ENCODE measurements at places on chromosomes 13 and 19.

GRCh38 chr19:1651568-1652291 lies 685 bp downstream of the TCF3 start:
- DNase-seq: no peak

DNA sequence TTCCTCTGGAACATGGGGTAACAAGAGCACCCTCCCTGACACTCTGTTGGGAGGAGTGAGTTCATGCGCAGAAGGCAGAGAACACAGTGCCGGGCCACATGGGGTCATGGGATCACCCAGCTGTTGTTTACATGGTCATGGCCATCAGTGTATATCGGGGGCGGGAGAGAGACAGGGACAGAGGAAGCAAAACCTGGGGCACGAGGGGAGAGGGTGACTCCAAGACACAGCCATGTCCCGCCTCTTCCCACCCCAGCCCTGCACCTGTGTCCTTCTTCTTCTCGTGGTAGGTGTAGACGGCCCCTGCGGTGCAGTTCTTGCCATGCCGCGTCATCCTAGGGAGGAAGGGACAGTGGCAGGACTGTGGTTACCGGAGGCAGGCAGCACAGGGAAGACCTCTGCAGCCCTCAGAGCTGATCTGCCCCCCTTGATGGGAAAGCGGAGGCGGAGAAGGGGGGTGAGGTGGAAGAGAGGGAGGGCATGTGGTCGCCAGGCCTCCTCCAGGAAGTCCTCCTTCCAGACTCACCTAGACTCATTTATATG lies 19.9 kb downstream of the NOSIP start:
- DNase-seq: no peak

- no peak for DNase-seq
These were observed 6.5 kb upstream of the N4BP2L2 start for GRCh38 chr13:32545083-32545482.

GRCh38 chr19:19329126-19329525 lies 8.5 kb downstream of the MAU2 start:
- no peak for DNase-seq

DNA sequence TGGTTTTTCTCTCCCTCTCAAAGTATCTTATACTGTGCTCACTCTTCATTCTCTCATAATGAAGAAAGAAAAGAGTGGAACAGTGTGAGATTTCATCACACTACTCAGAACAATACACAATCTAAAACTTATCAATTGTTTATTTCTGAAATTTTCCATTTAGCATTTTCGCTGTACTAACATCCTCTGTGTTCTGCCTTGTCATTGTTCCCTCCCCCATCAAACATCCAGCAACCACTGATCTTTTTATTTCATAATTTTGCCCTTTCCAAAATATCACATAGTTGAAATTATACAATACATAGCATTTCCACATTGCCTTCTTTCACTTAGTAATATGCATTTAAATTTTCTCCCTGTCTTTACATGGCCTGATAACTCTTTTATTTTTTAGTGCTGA lies 658.7 kb downstream of the SLITRK1 start:
- no peak for DNase-seq

GRCh38 chr19:57317503-57317902 lies 2.8 kb upstream of the ZNF543 start:
- DNase-seq: no peak

- no peak for DNase-seq
These were observed 5.6 kb upstream of the CCDC70 start for GRCh38 chr13:51856027-51856736.

GRCh38 chr13:67440236-67440975 lies 210.3 kb upstream of the PCDH9 start:
- no peak for DNase-seq

- no peak for DNase-seq
These were observed 57.2 kb downstream of the DNAJC3 start for GRCh38 chr13:95734124-95734523.

- no peak for DNase-seq
These were observed 10.5 kb downstream of the PEAK3 start for GRCh38 chr19:2271234-2272103.

DNA sequence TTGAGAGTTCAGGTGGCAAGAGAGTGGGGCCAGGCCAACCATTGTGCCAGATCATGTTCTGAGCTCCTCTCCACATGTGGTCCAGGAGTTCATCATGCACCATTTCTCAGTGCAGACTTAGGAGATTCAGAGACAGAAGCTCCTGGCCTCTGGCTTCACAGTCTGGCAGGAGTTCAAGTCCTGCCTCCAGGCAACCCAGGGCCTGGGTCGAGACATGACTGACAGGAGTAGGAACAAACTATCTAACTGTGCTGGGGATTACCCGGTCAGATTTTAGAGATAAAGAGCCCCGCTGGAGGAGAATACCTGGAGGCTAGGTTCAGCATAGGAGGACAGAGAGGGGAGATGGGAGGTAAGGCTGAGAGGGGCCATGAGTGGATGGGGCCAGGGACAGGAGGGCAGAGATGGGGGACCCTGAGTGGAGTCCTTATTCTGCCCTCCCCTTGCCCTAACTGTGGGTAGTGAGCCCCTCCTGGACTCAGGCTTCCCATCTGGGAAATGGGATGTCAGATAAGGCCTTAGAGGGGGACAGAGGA lies 906 bp upstream of the CYP4F11 start:
- no peak for DNase-seq

DNA sequence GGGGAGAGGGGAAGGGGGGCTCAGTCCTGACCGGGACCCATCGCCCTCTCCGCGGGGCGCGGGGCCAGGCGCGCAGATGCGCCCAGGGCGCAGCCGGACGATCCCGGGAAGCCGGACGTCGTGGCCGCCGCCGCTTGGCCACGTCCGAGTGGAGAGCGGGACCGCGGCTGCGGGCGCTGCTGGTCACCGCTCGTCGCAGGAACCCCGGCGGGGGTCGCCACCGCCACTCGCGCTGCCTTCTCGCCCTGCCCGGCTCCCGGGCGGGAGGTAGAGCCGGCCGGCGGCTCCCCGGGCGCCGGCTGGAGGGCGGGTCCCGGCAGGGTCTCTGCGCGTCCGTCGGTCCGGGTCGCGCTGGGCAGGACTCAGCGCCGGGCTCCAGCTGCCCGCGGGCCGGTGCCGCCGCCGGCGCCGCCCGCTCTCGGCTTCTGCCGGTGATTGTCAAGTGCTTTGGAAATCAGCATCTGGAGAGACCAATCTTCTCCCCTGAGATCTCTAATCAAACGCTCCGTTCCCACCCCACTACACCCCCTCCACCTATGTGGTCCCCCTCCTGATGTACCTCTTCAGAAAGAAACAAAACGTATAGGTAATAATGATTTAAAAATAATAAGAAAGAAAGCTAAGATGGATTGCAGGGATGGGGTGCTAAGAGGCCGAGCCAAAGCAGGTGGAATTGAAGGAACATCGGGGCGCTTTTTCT lies 464.4 kb downstream of the ITGBL1 start:
- no peak for DNase-seq

DNA sequence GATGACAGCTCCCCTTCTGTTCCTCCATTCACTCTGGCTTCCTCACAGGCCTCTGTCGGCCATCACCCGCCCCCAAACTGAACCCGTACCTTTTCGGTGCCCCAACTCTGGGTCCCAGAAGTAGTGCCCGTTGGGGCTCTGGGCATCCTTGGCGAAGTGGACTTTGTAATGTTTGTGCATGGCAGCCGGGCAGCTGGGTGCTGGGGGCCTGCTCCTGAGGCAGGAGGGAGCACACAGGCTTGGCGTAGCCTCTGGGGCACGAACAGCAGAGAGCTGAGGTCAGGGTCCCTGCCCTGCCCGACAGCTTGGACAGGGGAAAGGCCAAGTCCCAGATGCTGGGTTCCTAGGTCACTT lies 834 bp downstream of the NKPD1 start:
- no peak for DNase-seq

DNA sequence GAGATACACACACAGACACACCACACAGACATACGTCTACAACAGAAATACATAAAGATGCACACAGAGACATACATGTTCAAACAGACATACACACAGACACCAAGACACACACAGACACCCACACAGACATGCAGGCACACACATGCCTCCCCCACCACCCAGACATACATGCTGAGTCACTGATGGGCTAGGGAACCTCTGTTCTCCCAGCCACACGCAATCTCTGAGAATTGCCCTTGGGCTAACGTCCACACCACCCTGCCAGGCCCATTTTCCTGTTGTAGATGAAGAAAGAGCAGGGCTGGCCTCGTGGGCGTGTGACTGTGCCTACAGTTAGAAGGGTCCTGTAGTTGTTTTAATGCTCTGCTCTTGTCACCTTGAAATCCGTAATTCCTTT lies 261.9 kb downstream of the KCNRG start:
- DNase-seq: no peak

- DNase-seq: no peak
These were observed 137.5 kb downstream of the KCNRG start for GRCh38 chr13:50152655-50153309.

- no peak for DNase-seq
These were observed 121.0 kb downstream of the MRPL57 start for GRCh38 chr13:21297447-21297846.

- DNase-seq: no peak
These were observed 309.1 kb upstream of the EDNRB start for GRCh38 chr13:78227709-78228108.

GRCh38 chr19:41785653-41786052 lies 10.7 kb upstream of the CEACAM3 start:
- peak; percentile 29 for DNase-seq

DNA sequence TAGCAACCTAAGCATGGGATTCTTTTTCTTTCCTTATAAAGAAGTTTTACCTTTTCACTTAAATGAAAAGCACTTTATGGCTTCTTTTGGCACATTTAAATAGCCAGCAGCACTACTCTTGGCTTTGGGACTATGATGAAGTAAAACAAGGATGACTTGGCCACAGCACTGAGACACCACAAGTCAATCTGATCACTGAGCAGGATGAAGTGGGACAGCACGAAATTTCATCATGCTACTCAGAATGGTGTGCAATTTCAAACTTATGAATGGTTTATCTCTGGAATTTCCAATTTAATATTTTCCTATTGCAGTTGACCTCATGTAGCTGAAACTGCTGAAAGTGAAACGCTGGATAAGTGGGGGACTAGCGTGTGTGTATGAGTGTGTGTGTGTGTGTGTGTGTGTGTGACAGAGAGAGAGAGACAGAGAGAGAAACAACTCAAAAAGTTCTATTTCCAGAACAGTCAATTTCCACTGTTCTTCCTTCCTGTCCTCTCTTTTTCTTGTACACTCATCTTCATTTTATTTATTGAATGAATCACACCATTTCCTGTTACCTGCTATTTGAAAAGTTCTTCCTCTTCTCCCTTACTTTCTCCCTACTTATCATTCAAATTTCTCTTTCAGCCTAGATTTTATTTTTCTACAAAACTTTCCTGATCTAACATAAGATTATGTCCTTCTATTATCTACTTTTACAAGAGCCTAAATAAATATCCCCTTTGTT lies 414.2 kb upstream of the MIR17HG start:
- DNase-seq: no peak

DNA sequence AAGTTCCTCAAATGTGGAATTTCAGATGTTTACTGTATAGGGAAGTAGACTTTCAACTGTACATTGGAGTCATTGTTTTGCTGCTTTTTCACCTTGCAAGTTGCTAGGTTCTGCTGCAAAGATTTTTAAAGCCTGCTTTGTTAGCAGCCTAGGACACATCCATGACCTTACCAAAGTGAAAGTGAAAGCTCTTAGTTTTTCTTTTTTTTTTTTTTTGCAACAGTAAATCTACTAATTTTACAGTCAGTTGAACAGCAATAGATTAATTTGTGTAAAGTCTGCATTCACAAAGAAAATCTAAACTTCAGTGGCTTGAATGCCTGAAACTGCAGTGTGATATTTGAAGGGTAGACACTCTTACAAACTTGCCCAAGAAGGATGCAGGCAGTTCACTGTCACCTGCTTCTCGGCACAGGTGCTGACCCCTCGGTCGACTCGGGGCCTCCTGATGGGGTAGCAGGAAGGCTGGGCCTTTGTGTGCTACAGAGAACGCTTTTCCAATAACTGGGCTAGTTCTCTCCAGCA lies 5.0 kb upstream of the MTIF3 start:
- no peak for DNase-seq

- DNase-seq: no peak
These were observed 6.8 kb upstream of the BTBD2 start for GRCh38 chr19:2022289-2022688.

DNA sequence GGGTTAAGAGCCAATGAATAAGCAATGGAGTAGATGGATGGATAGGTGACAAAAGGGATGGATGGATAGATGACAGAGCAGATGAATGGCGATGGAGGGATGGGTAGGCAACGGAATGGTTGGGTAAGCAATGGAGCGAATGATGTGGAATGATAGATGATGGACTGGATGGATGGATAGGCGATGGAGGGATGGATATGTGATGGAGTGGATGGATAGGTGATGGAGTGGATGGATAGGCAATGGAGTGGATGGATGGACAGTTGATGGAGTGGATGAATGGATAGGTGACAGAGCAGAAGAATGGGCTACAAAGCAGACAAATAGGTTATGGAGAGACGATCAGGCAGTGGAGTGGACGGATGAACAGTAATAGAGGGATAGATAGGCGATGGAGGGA lies 269.6 kb downstream of the TEX29 start:
- no peak for DNase-seq

- no peak for DNase-seq
These were observed 10.2 kb downstream of the NFKBID start for GRCh38 chr19:35890113-35890650.

DNA sequence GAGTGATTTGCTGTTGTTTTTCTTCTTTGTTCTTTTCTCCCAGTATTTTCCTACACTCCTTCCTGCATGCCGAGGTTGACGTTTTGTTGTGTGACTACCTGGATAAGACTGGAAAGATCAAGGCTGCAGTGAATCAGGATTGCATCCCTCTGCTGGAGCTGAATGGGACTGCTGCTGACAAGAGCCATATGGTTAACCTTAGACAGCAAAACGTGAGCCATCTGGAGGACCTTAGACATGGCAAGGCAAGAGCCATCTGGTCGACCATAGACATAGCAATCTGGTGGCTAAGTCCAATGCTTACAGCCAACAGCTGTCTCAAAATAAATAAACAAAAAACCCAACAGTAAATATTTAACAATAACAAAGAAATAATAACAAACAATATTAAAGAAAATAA lies 42.6 kb upstream of the ZNF91 start:
- no peak for DNase-seq

- DNase-seq: no peak
These were observed 617.2 kb downstream of the DCT start for GRCh38 chr13:93862259-93862658.

DNA sequence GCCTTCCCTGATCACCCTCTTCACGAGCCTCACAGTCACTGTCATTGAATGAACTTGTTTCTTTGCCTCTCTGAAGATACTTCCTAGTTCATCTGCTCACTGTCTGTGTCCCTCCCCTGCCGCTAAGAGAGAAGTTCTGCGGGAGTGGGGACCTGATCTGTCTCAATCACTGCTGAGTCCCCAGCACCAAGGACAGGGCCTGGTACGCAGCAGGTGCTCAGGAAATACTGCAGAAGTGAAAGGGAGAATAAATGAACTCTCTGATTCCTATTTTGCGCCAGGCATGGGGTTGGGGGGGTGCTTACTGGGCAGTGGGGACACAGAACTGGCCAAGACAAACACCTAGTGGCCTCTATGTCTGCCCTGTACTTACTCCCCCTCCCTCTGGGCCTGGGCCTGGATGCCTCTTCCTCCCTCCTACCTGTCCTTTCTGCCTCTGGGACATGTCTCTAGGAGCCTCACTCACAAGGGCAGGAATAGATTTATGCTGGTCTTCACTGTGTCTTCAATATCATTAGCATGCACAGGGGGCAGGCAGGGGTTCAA lies 17.5 kb downstream of the FCGBP start:
- DNase-seq: no peak
